ENCODE measurements at places on chromosomes 2 and 18.
A peak's percentile ranks its signal among the peaks of the same experiment; 100 is the strongest.

- no peak for DNase-seq
These were observed 131.4 kb upstream of the MAPRE2 start for GRCh38 chr18:34909637-34910364.

- DNase-seq, result no peak
These were observed 184.3 kb downstream of the SMAD7 start for GRCh38 chr18:48766487-48766886.

DNA sequence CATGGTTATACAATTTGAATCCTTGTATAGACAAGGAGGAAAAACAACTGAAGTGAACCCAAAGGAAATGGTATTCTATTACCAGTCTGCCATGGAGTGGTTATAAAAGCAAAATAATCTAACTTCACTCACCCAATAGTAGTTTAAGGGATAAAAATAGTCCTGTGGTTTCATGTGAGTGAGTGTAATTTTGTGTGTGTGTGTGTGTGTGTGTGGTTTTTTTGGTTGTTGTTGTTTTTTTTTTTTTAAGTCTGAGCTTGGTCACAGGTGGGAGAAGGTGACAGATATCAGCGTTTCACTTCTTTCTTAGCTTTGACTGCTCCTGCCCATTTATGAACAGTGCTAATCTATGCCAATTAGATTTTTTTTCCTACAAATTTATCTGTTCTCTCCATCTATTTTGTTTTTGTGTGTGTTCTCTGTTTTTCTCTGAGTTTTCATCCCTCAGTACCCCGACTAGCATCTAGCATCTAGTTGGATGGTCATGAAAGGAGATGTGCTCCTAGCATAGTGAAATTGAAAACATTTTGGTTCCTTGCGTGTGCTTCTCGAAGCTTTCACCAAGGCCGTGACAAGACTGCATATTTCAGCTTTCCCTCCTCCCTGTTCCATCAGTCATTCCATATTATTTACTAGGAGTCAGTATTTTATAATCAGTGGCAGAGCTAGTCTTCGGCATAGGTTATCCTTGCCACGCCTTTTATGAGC is 200.1 kb upstream of the DTNA start:
- DNase-seq, result no peak

- no peak for DNase-seq
These were observed 6.4 kb upstream of the KCMF1 start for GRCh38 chr2:84964406-84965191.

GRCh38 chr2:121382744-121383143 is 97.7 kb upstream of the TFCP2L1 start:
- no peak for DNase-seq

- DNase-seq, result no peak
These were observed 64.3 kb upstream of the SNTG2 start for GRCh38 chr2:886072-887022.

- no peak for DNase-seq
These were observed 222.0 kb downstream of the LOXHD1 start for GRCh38 chr18:46435031-46435430.

GRCh38 chr18:70370762-70371733 is 82.2 kb downstream of the SOCS6 start:
- DNase-seq, result no peak

DNA sequence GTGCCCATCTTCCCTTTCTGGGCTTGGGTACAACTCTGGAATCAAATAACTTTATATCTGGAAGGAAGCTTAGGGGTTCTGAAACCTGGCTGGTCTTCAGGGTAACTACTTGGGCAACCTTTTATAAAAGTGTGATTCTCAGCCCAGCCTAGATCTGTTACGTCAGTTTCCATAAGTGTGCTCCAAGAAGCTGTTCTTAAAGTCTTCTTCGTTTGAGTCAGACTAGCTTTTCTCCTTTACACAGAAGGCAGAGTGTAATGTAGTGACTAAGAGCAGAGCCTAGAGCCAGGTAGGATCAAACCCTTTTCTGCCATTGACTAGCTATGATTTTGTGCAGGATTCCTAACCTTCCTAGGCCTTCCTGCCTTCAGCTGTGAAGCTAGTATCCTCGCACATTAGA is 5.8 kb downstream of the ITGA6 start:
- DNase-seq, result no peak

GRCh38 chr2:217993817-217994463 is 8.9 kb downstream of the TNS1 start:
- DNase-seq, result peak; percentile 59

GRCh38 chr18:63302220-63302619 is 17.3 kb downstream of the BCL2 start:
- DNase-seq, result no peak

DNA sequence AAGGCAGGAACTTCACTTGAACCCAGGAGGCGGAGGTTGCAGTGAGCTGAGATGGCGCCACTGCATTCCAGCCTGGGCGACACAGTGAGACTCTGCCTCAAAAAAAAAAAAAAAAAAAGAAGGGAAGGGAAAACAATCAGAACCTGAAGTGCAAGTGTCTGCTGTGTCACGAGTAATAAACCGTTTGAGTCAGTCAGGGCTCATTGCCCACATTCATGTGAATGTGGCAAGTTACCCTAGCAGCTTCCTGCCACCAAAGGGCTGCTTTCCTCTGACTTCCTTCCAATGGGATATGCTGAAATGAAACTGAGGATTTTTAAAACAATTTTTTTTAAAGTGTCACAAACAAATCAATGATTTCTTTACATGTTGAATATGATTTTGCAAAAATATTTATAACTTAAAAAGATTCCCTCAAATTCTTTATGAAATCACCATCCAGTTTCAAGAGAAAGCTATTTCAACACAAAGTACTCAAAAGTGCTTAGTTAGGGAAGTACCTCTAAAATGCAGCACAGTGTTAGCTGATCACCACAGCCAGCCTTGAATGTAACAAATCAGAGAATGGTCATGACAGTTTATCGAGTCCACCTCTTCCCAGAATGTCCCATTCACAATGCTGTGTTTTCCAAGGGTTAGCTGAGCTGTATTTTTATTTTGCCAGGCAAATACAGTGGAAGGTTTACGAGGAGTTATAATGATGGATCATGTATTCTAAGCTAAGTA is 36.4 kb downstream of the WDSUB1 start:
- no peak for DNase-seq

DNA sequence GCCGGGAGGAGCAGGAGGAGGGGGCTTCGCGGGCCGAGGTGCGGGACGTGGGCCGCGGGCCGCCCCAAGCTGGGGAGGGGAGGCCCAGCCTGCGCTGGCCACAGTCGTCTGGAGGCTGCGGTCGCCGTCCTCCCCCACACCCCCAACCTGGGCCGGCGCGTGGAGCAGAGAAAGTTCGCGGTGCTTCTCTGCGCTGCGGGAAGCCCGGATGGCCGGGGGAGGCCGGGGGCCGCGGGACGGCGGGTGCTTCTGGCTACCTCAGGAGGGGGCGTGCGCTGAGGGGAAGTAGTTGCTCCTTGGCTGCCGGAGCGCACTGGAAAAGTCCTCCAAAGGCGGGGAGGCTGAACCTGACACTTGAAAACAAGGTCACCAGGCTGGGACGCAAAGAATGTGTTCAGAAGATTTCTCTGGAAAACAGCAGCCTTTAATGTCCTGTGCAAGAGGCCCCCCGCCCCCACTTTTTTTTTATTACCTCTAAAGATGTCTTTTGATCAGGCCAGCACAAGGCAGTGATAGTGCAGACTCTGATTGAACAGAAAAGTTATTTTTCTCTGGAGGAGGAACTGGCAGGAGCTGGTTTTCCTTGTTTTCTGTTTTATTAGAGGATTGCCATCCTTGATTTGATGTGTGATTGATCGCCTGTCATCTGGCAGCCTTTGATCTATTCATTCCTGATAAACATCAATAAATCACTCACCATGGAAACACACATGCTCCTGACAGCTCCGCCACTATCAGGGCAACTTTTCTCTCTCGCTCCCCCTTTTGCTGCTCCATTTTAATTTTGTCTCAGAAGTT is 1.6 kb downstream of the TSHZ1 start:
- peak; percentile 21 for DNase-seq

DNA sequence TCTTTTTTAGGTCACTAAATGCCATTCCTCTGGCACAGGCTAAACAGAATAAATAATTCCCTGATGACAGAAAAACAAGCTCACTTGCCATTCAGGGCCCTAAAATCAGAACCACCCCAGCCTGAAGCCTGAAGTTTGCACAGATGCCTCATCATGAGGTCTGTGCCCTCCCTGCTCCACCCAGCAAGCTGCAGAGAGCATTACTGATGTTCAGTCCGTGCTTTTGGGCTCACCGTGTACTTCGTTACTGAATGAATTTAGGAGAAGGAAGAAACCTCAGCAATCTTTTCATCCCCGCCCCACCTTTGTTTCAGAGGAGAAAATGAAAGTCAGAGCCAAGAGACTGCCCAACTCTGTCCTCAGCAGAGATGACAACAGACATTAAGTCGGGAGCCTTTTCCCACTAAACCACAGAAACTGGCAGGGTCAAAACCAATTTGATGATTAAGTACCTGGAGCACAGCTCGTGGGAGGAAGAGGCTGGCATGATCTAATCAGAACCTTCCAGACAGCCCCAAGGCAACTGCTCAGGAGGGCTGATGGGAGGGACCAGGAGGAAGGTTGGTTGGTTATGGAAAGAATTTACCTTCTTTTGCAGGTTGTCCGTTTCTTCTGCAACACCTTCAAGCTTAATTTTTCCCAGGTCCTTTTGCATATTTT is 122.7 kb downstream of the LAMA1 start:
- DNase-seq, result no peak

DNA sequence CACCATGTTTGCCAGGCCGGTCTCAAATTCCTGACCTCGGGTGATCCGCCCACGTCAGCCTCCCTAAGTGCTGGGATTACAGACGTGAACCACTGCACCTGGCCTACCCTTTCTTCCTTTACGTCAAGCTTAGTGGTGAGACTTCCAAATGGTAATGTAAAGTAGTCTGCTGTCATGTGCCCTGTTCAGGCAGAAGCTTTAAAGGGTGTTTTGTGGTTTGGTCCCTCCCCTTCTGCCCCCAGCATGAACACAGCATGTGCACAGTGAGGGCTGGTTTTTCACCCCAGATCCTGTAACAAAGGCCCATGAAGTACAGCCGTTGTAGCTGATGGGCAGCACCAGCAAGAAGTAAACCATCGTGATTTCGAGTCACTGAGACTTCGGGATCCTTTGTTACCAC is 2.7 kb upstream of the DTYMK start:
- DNase-seq, result no peak

DNA sequence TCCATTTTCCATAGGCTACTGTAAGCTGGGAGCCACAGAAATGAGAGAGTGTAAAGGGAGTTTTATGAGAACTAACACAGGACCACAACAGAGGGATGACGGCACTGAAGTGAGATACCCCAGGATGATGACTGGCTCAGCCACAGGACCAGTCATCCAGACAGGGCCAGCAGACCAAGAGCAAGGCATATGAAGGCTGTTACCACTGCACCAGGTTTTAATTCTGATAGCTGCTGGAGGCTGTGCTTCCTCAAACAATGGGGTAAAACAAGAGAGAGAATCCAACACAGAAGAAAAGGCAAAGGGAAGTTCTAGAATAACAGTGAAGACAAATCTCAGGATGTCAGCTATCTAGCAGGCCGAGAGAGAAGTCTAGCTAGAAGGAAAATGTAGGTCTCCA is 94.9 kb downstream of the BCL2 start:
- peak; percentile 48 for DNase-seq

GRCh38 chr18:3867864-3868311 is 417.9 kb downstream of the TGIF1 start:
- no peak for DNase-seq

- no peak for DNase-seq
These were observed 13.4 kb upstream of the KCNG2 start for GRCh38 chr18:79784071-79784913.

GRCh38 chr2:108805782-108806181 is 19.2 kb downstream of the CCDC138 start:
- DNase-seq, result no peak

DNA sequence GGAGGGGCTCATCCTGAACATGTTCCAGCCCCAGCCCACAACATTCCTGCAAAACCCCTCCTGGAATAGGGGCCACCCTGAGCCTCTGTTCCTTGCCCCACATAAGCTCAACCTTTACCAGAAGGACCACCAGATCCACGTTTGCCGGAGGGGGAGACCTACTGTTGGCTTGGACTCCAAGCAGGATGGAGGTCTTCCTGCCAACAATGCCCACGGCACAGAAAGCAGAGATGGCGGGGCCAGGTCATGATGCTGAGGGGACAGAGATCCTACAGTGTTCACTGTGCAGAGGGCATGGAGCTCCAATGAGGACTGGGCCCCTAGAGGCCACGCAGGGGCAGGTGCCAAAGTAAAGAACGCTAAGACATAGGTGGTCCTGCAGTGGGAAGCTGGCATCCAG is 98.5 kb upstream of the RAB6C start:
- no peak for DNase-seq

DNA sequence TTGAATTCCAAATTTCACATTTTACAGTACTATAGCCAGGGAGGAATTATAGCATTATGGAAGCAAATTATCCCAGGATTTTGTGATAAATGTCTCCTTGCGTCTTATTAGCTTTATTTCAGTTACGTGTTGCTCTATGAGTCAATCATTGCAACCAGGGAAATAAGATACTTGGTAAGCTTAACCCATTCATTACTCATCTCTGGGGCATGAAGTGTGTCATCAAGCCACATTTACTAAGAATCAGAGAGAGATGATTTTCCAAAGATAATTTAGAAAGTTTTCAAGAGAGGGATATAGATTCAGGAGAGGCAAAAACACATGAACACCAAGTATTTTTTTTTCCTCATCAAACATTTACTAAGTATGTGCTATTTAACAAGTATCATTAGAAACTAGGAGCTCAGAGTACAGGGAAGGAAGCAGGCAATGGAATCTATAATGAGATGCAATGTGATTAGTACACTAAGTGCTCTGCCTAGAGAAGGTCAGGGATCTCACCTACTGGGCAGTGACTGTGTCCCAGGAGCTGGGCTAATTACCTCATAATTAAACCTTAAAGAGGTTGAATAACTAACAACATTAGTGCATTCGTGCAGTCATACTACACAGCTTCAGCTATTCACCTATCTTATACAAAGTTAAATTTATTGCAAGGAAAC is 217.8 kb upstream of the NXPH2 start:
- DNase-seq, result no peak

DNA sequence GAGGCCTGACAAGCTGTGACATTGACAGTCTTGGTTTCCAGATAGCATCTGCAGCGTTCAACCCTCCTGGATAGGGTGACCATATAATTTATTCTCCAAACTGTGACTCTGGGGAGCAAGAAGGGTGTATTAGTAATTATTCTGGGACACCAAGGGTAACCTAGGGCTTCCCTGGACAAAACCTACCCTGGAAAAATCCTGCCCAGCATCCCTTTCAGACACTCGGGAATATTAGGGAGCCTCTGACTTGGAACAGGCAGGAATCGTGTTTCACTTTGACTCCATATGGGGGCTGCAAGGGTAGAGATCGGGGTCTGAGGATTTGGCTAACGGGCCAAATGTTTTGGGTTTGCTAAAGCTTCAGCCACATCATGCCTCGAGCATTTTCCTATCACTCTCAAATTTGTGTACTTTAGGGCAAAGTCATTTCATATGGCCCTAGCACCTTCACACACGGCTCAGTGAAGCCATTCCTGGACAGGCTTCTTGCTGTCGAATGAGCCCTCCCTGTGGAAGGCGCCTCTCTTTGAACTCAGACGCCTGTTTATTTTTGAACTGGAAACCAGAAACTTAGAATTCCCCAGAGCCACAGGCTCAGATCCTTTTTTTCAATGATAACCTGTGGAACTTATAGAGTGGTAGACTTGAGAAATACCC is 129.9 kb downstream of the DDX1 start:
- no peak for DNase-seq

- DNase-seq, result no peak
These were observed 62.0 kb upstream of the SGPP2 start for GRCh38 chr2:222362336-222362735.

GRCh38 chr18:62464266-62464665 is 58.6 kb upstream of the ZCCHC2 start:
- no peak for DNase-seq

GRCh38 chr2:236744716-236745115 is 175.1 kb downstream of the ACKR3 start:
- DNase-seq, result no peak

All from stimulated activated CD4-positive, alpha-beta T cell treated with anti-CD3 and anti-CD28 coated beads, Interleukin-4, amount 100 ng/mL, for 4 hours (primary cell).